ENCODE measurements at places on chromosomes 11 and 22.

GRCh38 chr11:21307874-21308273 is 638.5 kb downstream of the NELL1 start:
- DNase-seq: no peak

DNA sequence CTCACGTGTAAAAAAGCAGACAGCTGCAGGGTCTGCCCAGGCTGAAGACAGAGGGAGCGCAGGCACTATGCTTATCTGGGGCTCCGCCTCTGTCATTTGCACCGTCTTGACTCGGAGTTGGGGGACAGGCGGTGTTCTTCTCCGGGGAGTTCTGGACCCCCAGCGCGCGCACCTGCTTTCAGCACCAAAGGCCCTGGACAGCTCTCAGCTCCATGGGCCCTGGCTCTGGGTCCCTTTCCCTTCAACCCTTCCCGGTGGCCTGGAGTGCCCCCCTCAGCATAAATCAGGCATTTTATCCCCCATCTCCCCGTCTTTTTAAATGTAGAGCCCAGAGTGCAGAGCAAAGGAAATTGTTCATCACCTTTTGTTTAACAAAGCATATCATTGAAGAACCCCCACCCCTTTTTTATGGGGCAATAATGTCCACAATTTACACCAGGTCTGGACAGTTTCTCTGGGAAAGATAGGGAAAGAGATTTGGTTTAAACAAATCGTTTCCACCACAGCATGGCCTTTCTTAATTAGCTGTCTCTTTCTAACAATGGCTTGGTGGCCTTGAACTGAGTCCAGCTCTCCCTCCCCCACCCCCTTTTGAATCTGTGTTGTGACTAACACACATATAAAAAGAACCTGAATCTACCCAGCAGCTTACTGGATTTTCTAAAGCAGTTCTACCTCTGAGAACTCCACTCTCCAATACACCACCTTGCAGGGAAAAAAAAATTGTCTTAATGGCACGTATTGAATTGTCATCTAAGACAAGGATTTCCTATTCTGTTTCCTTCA is 1.7 kb downstream of the SEZ6L start:
- peak; percentile 42 for DNase-seq

- no peak for DNase-seq
Measured at GRCh38 chr11:11148104-11148509, 204.9 kb downstream of the CSNK2A3 start.

GRCh38 chr11:67544616-67545242 is 21.5 kb upstream of the CABP2 start:
- no peak for DNase-seq

GRCh38 chr22:37518509-37519267 is 527 bp downstream of the CARD10 start:
- DNase-seq: no peak

DNA sequence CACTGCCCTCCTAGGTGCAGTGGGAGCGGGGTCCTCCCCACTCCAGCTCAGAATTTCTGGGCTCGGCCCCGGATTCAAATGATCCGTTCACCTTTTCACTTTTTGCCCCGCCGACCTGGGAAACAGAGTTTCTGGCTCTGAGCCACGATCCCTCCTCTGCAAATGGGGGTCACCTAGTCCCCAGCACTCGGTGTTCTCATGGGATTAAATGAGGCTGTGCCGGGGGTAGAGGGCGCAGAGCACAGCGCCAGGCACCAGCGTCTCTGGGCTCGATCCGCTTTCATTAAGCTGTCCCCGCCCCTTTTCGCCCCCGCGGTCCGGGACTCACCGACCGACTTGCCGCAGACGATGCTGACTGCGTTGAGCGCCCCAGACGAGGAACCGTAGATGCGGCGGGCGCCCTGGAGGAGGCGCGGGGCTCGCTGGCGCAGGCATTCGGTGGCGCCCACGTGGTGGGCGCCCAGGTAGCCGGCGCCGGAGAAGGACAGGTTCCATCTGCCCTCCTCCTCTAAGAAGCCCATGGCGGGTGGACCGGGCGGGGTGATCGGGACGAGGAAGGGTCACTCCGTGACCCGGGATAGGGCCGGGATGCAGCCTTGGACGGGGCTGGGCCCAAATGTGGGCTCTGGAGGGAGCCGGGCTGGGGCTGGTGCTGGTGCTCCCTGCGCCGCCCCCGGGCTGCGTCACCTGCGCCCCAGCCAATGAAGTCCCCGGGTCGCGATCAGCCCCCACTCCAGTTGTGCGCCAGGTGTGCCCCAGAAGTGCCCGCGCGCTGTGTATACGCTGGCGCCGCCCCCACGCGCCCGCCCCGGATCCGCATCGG is at the start of gene PNPLA5:
Gene PNPLA5, minus strand, starts transcription at position 654 of the 823 bp plus-strand sequence. Its CDS starts 133 bp downstream, at position 521.
- no peak for DNase-seq

DNA sequence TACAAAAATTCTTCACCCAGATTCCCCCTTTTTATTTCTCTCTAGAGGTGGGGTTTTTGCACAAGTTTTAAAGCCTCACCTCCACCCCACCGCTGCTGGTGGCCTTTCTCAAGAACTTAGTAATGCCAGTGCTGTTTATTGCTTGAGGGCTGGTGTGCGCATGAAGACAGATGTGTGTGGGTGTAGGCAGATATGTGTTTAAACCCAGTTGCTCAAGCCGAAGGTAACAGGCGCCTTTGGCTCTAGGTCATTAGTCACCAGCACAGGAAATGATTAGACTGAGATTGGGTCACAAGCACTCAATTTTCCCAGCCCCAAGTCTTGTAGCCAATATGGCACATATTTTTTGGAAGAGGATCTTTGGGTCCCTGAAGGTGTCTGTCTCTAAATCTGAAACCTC is 2.7 kb upstream of the CLMP start:
- no peak for DNase-seq

- DNase-seq: no peak
Measured at GRCh38 chr11:15779518-15779917, 576.8 kb downstream of the SOX6 start.

DNA sequence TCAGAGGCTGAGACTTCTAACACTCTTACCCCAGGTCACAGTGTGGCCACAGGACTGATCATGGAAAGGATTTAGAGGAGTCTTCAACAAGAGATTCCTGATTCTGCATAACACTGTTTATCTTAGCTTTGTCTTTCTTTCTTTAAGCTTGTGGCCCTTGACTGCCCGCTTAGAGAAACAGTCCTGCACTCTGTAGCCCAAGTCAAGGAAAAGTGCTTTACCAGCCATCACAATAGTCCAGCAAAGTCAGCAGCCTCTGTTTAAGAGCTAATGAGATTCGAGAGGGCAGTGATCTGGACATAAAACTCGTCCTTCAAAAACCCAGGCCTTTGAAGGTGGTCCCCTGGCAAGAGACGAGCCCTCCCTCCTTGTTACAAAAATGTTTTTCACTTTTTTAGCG is 30.0 kb downstream of the PRDM10 start:
- no peak for DNase-seq

DNA sequence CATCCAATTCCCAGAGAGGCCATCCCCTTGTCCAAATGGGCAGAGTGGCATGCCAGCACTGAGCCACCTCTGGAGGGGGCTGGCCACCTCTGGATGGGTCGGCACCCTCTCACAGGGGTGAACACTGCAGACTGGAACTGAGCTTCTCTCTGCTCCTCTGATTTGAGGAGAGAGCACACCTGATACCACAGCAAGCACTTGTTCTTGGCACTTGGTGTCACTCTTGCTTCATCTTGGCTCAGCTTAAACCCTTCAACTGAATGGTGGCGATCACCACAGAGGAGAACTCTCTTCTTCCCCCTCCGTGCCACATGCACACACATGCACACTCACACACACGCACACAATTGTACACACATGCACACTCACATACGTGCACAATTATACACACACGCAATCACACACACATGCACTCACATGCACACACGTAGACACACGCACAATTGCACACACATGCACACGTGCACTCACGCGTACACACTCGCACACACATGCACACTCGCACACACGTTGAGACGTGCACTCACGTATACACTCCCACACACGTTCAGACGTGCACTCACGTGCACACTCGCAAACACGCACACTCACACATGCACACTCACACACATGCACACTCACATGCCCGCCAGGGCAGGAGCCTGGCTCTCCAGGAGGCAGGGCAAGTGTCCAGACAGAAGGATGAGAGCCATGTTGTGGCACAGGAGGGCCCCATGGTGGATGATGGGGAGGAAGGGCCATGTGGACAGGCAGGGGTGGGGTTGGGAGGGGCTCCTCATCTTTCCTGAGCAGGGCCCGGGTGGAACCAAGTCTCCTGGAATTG is 23.4 kb downstream of the OVOL1 start:
- DNase-seq: peak; percentile 45

DNA sequence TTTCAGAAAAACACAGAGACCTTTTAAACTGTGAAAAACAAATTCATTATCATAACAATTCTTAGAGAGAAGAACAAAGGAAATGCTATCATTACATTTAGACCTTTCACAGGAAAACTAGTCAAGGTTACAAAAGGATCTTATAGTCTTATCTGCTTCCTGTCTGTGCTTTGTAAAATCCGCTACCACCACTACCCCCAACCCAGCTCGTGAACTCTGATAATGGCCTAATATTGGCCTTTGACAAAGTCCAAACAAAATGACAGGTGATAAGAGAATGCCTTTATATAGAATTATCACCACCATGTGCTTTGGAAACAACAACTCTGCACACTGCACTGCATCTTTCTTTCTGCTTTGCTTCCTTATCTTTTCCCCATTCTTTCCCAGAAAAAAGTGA is 272.5 kb downstream of the SBF2 start:
- peak; percentile 41 for DNase-seq

DNA sequence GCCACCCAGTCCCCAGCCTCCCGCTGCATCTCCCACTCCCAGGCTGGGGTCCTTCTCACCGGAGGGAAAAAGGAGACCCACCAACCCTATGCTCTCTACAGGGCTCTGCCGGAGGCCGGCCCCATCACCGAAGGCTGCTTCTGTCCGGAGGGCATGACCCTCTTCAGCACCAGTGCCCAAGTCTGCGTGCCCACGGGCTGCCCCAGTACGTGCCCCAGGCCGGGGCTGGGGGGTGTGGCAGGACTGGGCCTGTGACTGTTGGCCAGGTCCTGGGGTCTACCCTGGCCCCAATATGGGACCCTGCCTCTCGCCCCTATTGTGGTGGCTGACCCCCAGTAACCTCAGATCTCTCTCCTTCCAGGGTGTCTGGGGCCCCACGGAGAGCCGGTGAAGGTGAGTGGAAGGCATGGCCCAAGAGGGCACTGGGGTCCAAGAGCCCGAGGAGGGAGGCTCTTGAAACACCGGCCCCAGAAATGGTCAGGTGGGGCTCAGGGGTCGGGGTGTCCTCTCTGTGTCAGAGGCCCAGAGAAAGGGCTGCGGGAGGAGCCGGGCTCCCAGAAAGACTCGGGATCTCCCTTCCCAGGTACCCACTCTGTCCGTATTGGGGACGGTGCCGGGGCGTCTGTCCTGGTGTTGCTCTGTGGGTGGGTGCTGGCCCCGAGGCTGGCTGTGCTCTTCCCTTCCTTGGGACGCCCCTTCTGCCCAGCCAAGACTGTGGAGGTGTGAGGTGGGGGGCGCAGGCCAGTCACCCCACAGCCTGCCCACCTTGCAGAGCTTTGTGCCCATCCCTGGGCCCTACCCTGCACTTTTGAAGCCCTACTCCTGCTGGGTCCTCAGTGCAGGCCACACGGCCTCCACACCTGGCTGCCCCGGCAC is 26.1 kb upstream of the MUC5B start:
- no peak for DNase-seq

DNA sequence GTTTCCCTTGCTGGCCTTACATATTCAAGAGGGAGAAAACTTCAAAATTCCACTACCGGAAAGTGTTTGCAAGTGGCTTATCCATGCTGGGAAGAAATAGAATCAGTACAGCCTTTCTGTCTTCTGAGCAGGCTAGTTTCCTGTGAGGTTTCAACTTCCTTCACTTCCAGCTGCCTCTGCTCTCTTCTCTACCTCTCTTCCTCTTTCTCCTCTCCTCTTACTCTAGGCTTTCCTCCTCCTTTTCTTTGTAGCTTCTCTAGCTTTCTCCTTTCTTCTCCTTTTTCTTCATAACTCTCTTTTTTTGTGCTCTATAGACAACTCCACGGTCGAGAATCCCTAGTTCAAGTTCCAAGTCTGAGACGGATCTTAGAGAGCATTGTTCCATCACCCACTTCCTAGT is 421.8 kb downstream of the ETS1 start:
- peak; percentile 10 for DNase-seq

GRCh38 chr11:350723-351255 is 18.5 kb upstream of the B4GALNT4 start:
- peak; percentile 93 for DNase-seq

DNA sequence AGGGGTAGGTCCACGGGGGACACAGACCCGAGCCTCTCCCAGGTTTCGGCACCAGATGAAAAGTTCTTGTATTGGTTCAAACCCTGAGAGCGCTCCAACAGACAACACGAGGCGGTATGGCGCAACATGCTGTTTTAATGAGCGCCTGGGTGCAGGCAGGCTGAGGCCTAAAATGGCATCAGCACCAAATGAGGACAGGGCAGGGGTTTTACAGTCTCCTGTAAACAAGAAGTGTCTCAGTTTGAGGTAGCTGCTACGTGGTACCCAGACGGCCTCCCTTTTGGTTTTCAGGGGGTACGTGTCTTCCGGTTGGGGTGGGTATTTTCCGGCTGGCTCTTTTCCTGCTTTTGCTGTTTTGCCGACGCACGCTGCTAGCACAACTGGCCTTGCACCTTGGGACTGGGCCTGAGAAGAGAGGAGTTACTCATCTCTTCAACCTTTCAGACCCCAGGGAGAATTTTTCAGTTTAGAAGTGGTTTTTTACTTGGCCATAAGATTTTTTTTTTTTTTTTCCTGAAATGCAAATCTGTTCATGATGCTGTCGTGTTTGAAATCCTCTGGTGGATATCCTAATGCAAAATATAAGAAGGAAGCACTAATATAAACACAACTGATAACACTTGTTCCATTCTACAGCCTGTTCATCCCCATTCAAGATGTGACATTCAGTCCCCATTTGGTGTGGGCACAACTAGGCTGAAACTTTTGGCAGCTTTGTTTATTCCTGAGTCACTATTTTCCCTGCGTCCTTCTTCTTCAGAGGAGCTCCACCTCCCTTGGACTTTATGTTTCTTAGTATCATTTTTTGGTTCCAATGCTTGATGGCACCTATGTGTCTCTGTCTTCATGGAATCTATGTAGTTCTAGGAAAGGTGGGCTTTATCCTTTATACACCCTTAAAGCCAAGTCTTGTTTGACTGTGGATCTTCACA is 6.5 kb downstream of the PPFIBP2 start:
- DNase-seq: no peak

GRCh38 chr11:119065369-119065768 is 2.2 kb upstream of the VPS11 start:
- DNase-seq: peak; percentile 86

DNA sequence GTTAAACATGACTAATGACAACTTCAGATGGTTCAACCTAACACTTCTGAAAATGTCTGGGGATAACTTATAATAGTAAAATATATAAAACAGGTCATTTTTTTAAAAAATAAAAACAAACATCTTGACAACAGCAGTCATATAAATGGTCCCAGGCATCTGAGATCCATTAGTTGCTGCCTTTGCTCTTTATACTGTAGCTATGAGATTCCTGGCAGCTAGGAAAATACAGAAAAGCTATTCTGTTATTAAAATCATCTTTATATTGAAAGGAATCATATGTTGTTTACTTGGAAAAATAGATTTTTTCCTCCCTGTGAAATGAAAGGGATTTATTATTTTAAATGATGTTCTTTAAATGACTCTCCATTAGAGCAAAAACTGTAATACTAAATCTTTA is 55.7 kb upstream of the DEUP1 start:
- no peak for DNase-seq

- no peak for DNase-seq
Measured at GRCh38 chr11:44595964-44596381, 30.5 kb downstream of the CD82 start.
